HT-29 (cell line): ENCODE measurements at places on chromosomes 12 and 14. TPM values are rescaled to one million over a fixed set of nuclear protein-coding genes. Genes with fewer than 3 reads are reported as not detected.

- DNase-seq: no peak
Measured at GRCh38 chr12:7433276-7433822, 10.6 kb downstream of the CD163L1 start.

OASL gene
- total RNA-seq: 17.4 and 18.0 TPM in 2 replicates

ERBB3 gene
- total RNA-seq: 136 and 141 TPM in 2 replicates

DNA sequence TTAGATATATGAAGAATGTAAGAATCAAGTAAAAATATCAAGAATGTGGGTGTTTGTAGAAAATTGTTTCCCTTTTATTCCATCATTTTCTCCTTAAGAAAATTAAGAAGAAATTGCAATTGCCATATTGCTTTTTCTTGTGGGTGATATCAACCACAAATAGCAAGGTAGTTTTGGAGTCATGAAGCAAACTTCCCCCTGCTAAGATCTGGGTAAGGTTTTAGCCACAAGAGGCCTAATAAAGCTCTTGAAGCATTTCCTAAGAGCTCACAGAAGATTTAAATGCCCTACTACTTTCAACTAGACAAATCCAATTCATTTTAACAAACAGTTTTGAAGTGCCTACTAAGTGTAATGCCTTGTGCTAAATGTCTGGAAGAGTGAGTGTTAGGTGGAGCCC is 2.6 kb downstream of the GRIP1 start:
- no peak for DNase-seq

KRT2 gene
- not detected in 2 replicates for total RNA-seq

DNA sequence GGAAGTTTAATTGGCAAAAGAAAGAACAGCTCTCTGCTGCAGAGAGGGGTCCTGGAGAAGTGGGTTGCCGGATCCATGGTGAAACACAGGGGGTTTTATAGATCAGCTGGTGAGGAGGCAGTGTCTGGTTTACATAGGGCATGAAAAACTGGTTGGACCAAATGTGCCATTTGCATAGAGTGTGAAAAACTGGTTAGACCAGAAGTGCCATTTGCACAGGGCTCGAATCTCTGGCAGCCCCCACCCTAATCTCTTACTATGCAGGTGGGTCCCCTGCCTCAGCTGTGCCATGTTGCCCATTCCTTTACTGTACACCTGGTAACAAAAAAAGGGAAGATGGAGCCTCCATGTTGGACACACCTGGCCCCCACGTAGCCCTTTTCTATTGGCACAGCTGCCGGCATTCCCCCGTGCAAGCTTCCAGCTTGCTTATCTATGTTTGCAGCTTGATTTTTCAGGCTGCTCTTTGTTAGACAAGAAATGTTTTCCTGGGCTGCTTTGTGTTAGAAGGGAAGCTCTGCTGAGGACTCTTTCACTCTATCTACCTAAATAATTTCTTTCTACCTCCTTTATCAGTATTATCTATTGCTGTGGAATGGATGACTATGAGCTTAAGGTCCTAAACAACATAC is 61.1 kb upstream of the TMEM132D start:
- no peak for DNase-seq

- no peak for DNase-seq
Measured at GRCh38 chr12:118292836-118293235, 79.9 kb downstream of the TAOK3 start.

DNA sequence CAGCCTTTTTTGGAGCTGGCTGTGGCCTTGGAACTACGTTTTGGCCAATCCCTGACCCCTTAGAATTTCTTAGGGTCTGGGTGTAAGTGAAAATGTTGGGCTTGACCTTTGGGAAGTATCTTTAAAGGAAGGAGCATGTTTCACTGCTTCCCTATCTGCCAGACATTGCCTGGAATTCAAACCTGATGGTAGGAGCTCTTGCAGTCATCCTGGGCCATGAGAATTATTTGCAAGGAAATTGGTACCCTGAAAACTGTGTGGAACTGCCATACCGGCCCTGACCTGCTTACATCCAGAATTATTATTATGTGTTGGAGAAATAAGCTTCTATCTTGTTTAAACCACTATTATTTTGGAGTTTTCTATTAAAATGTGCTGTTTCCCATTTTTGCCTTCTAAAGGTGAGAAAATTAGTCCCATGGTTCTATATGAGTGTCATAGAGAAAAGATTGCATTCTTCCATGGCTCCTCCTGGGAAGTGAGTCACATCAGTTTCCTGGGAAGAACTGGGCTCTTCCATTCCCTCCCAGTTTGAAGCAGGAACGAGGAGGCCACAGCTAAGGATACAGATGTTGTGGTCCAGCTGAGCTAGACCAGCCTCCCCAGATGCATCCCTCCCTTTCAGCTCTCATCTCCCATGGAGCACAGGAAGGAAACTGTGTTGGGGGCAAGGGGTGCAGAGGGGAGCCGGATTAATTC is 9.5 kb upstream of the PGF start:
- DNase-seq: no peak

DNA sequence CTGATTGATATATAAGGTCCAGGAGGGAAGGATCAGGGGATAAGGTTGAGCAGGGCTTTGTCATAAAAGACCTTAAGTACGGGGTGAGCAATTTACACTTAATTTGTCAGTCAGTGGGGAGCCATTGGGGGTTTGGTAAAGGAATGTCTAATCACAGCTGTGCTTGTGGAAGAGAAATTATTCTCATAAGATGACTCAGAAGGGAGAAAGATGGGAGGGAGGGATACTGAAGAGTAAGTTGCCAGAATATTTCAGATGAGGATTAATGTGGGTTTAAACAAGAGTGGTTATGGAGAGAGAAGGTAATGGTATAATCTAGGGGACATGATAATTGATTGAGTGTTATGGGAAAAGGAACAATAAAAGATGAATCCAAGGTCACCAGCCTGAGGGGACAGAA is 500.1 kb upstream of the CCDC196 start:
- DNase-seq: no peak

DNA sequence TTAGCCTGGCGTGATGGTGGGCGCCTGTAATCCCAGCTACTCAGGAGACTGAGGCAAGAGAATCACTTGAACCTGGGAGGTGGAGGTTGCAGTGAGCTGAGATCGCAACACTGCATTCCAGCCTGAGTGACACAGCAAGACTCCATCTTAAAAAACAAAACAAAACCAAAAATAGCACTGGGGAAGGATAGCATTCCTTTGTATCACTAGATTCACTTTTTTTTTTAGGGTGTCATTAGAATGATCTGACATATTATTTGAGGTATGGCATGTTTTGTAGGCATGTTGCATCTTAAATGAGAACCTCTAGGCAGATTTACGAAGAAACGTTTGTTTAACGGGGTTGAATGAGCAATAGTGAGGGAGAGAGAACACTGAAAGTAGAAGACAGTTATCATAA is 16.8 kb upstream of the FAR2 start:
- no peak for DNase-seq

DNA sequence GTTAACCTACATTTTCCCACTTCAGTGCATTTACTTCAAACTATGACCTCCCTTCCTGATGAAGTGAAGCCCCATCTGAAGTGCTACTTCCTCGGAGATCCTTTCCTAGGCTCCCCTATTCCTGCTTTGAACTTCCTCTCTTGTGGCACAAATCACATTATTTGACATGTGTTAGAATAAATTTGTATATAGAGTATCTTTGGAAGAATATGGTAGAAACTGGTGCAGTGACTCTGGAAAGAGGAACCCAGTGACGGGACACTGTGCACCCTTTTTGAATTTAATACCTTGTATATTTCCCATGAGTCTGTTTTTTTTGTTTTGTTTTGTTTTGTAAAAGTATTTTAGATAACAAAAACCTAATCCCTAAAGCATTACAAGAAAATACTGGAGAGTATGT is 66.4 kb upstream of the SRSF5 start:
- no peak for DNase-seq

- DNase-seq: no peak
Measured at GRCh38 chr12:5102261-5102789, 58.6 kb downstream of the KCNA5 start.

- DNase-seq: no peak
Measured at GRCh38 chr12:70305794-70306193, 60.3 kb upstream of the KCNMB4 start.

DNA sequence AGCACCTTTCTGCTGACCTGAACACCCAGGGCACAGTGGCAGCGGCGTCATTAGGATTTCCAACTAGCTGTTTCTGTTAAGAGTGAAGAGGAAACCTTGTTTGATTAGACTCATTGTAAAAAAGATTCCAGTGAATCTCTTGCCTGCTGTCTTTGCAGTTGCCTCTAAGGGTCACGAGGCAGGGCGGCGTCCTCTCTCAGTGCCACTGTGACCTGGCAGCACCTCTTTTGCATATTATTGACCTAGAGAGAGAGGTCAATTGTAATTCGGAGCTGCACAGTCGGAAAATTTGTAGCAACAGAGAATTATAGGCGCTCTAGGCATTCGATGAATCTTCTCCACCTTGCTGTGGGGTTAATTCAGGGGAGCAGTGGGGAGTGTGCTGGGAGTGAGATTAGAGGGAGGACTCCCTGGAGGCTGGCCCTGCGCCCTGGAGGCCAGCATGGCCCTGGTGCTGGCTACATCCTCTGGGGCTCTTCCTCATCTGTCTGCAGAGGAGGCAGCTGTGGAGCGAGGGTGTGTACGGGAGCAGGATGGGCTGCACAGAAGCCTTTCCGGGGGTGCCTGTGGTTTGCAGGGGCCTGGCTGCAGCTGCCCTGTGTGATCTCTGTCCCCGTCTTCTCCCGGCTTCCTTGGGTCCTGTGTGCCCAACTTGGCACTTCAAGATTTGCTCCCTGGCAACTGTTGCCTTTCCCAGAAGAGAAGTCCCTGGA is 14.3 kb downstream of the PACS2 start:
- no peak for DNase-seq

GRCh38 chr12:78886719-78887407 is 22.3 kb downstream of the SYT1 start:
- DNase-seq: no peak

PTCSC3 gene
- total RNA-seq: not detected in 2 replicates

- no peak for DNase-seq
Measured at GRCh38 chr12:9895215-9895971, 14.1 kb downstream of the KLRF2 start.

TAS2R7 gene
- not detected in 2 replicates for total RNA-seq

DNA sequence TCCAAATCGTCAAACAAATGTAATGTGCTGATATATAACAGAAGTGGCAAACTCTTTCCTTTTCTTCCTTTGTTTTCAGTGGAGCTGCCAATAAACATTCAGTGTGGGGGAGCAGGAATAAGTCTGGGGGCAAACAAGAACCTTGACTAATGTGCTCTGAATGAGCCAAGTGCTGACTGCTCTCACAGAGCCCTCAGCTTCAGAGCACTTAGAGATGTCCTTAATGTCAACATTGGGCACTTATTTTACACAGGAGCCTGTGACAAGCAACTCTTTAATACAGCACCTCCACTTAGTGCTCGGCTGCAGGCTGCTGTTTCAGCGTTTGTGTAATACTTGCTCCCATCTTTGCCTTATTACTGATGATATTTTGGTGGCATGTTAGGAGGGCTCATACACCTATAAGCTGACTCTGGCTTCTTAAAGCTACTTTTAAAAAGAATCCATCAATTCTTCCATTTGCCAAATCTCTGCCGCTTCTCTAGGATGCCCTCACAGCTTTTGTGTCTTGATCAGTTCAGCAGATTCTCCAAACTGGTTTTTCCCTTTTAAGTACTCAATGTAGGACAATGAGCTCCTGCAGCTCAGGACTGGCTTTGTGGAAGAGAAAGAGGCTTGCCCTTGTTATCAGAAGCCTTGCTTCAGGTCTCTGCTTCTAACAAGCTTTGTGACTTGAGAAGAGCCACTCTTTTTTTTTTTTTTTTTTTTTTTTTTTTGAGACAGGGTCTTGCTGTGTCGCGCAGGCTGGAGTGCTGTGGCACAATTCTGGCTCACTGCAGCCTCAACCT is 206.6 kb downstream of the MON2 start:
- DNase-seq: no peak

DNA sequence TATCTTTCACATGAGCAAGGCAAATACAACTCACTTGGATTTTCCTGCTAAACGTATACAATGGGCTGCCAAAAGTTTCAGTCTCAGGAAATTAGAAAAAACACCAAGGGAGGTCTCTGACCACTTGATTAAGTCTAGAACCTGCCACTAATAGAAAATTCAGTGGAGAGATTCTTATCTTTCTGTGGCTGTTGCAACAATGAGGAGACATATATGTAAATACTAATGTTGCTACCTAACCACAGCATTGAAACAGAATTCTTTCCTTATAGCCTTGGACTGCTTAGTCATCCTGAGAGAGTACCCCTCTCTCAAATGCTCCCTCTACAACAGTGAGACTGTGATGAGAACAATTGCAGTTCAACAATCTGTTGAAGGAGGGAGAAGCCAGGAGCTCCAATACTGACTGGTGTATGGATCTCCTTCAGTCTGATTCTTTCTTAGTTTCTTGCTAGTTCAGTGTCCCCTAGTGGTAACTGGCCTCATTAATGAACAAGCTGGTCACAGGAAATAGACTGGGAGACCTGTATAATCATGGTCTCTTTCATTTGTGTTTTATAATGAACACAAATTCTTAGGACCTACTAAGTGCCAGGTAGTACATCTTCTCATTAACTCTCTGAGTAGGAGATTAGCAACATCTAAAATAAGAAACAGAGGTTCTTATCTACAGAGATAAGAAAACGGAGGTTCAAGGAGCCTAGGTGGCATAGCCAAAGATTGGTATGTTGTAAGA is 164.5 kb downstream of the SLC38A4 start:
- peak; percentile 84 for DNase-seq

DNA sequence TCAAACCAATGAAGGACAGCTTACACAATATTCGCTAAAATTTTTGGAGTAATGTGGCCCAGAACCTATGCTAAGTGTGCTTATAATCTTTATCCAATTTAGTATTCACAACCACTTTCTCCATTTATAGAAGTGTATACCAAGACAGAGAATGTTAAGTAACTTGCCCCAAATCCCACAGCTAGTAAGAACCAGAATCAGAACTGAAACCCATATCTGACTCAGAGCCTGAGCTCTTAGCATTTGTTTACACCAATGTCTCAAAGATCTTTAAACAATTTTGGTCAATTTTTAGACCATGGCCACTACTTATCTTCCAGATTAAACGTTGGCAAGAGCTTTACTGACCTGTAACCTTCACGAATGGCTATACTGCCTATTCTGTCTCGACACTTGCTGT is 53.0 kb downstream of the PAPLN start:
- DNase-seq: no peak

BDKRB1 gene
- total RNA-seq: not detected in 2 replicates

CACNA2D4 gene
- total RNA-seq: 0.81 and 3.4 TPM in 2 replicates
